ENCODE measurements at places on chromosomes 7 and 10. TPM values are rescaled to one million over a fixed set of nuclear protein-coding genes. Genes with fewer than 3 reads are reported as not detected.

The NEURL1 gene
- 1.5 TPM for total RNA-seq

The INA gene
- not detected for total RNA-seq

The SH2D4B gene
- total RNA-seq: 0.16 TPM

The OPALIN gene
- total RNA-seq: not detected

DNA sequence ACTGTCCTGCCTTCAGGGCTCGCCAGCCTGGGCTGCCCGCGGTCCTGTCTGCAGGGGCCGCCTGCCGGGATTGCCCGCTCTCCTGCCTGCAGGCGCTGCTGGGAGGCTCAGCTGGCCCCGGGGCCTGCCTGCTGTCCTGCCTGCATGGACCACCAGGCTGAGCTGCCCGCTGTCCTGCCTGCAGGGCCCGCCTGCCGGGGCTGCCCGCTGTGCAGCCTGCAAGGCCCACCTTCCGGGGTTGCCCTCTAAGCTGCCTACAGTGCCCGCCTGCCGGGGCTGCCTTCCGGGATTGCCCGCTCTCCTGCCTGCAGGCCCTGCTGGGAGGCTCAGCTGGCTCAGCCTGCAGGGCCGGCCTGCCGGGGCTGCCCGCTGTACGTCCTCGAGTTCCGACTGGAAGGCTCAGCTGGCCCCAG is 164.4 kb downstream of the GLRX3 start:
- DNase-seq: no peak
- no peaks in the 10 kb centered on the region for H3K27me3 ChIP-seq
- peak overlapping the region; percentile 44 for H3K4me3 ChIP-seq
- no peak overlapping the region for H3K27ac ChIP-seq

- no peak overlapping the region for H3K27ac ChIP-seq
- H3K27me3 ChIP-seq: no peaks in the 10 kb centered on the region
- H3K4me1 ChIP-seq: no peaks in the 10 kb centered on the region
- no peak overlapping the region for H3K4me3 ChIP-seq
- no peak for DNase-seq
Measured at GRCh38 chr10:90126256-90126595, 424.8 kb downstream of the KIF20B start.

DNA sequence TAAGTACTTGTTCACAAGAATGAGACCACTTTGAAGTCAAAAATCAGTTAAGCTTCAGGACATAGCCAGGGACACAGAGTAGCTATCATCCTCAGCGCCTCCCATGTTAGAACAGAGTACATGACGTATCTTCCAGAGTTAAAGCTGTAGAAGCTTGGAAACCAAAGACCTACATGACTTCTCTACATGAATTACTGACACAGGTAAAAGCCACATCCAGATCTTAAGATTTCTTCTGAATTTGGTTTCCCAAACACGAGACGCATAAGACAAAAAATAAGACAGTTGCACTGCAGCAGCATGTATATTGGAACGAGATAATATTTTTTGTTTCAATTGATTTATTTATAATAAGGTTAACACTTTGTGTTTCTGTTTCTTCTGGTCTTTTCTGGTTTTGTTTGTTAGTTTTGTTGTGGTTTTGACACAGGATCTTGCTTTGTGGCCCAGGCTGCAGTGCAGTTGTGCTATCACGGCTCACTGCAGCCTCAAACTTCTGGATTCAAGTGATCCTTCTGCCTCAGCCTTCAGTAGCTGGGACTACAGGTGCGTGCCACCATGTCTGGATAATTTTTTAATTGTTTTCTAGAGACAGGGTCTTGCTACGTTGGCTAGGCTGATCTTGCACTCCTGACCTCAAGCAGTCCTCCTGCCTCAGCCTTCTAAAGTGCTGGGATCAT is 10.2 kb upstream of the EPC1 start:
- no peak overlapping the region for H3K4me3 ChIP-seq
- H3K4me1 ChIP-seq: no peaks in the 10 kb centered on the region
- H3K36me3 ChIP-seq: no peaks in the 10 kb centered on the region
- H3K27ac ChIP-seq: no peak overlapping the region

DNA sequence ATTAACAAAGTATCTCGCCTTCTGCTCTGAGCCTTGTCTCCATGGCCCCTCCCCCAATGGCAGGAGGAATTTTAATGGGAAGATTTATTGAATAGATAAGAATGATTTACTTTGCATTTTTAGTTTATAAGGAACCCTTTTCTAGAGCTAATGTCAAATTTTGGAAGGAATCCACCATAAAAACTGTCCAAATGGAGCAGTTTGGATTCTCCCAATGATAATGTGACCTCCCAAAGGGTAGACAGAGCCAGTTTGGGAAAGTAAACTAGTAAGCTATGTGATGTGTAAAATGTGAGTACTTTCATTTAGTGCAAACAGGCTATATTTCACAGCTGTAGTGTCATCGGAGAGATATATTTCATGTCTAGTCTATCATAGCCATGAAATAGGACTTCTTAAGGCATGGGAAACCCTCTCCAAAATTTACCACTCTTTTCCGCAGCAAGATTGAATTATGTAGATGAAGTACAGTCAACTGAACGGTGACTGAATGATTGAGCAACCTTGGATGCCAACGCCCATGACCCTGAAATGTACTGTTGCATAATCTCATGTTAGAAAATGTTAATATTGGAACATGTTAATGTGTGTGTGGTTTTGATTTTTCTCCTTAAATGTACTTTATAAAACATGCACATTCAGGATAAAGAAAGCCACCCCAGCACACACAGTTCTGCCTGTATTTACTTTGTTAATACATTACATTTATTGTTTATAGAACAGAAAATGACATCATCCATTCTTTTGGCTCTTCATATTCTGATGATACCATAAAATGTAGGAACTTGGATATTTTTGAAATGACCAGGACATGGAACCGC is 140.6 kb downstream of the NRP1 start:
- H3K27ac ChIP-seq: no peak overlapping the region
- no peak for DNase-seq
- no peaks in the 10 kb centered on the region for H3K36me3 ChIP-seq
- no peaks in the 10 kb centered on the region for H3K4me1 ChIP-seq
- H3K4me3 ChIP-seq: no peak overlapping the region
- H3K27me3 ChIP-seq: no peaks in the 10 kb centered on the region

DNA sequence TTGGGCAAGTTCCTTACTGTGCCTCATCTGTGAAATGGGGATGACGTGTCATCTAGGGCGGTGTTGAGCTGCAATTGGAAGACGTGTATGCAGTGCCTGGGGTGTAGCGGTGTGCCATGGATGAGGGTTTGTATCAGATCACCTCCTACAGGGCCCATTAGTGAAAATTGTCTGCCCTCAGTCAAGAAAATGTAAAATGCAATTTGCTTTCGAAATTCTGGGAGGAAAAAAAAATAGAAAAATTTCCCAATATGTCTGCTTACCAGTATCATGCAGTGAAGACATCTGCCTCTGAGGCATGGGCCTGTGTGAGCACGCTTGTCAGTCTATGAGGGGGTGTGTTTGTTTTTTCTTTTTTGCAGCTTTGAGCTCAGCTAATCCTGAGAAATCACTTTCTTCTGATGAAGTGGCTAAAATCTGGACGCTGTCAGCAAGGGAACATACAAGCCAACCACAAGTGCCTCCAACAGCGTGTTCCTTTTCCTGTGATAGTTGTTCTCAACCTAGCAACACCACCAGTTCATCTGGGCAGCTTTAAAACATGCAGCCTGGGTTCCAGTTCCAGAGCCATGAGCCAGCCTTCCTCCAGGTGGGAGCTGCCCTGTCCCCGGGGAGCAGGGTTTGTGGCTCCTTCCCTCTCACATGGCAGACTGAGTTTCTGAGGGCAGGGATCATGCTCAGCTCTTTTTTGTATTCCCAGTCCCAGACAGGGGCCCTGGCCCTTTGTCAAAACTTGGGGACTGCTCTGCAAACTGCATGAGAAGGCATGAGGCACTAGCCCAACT is 10.3 kb downstream of the FAM241B start:
- no peak for DNase-seq
- no peaks in the 10 kb centered on the region for H3K27me3 ChIP-seq
- no peaks in the 10 kb centered on the region for H3K36me3 ChIP-seq

All from breast epithelium (tissue), 4 donors.